Motor neuron (in vitro differentiated cells): ENCODE measurements at places on chromosomes 5 and 9. TPM values are rescaled to one million over a fixed set of nuclear protein-coding genes. Genes with fewer than 3 reads are reported as not detected.

DNA sequence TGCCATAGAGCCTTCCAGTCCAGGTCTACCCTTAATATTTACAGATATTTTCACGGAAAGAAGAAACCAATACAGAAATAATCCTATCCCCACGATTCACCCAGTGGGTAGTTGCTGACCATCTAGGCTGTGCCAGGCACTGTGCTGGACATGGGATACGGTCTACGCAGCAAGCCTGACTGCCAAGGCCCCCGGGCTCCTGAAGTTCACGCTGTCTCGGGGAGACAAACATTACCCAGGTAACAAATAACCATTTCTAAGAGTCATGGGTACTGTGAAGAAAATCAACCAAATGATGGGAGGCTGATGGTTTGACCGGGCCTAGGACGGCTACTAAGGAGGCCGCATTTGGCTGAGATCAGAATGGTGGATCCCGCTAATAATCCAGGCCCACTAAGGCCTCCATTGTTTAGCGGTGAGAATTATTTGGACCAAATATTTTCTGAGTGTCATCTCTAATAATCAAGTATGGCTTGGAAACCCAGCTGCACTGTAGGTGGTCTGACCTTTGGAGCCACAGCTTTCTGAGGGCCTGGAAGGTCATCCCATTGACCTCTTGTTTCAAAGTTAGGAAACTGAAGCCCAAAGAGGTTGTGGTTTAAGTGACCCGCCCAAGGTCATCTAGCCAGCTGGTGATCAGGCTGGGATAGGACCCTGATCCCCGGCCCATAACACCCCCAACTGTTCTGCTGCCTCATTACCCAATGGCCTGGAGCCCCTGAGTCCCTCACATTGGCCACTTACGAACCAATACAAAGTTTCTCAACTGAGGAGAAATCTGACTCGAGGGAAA lies 82.4 kb downstream of the AK8 start:
- no peak for ATAC-seq

DNA sequence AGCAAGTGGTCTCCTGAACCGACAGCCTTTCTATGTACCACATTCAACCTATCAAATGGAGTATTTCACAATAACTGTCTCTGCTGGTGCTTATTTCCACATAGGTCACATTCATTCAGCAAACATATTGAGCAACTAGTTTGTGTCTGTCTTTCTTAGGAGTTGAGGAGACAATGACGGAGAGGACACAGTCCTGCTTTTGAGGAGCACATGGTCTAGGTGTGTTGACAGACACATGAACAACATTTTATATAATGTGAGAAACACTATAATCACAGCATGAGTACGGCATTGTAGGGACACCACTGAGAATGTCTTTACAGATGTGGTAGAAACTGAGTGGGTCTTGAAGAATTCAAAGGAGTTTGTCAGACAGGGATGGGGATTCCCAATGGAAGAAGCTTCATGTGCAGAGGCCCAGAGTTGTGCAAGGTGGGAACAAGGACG lies 28.5 kb downstream of the NFIL3 start:
- ATAC-seq, result no peak

- ATAC-seq, result no peak
These were observed 59.1 kb downstream of the ATP10B start for GRCh38 chr5:160792732-160793529.

DNA sequence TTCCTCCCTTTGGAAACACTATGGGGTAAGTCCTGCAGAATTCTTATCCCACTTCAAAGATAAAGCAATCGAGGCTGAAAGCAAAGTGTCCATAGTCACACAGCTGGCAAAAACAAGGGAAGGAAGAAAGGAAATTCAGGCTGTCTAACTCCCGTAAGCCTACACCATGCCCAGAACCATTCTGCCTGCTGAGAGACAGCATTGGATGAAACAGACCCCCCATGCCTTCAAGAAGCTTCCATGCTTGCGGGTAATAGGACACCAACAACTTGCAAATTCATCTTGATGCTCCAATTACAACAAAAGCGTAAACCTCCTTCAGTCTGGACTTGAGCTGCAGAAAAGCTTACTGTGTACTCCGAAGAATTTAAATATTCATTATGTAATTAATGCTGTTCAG lies 181.1 kb upstream of the WWC1 start:
- ATAC-seq, result no peak

F2RL2 gene
- total RNA-seq, result 0.32 and 0.52 TPM in 2 replicates

TEX48 gene
- not detected in 2 replicates for total RNA-seq

PCDHGA5 gene
- total RNA-seq, result 1.8 and 3.6 TPM in 2 replicates

IFNA13 gene
- not detected in 2 replicates for total RNA-seq

SLC6A18 gene
- total RNA-seq, result not detected in 2 replicates
